ENCODE measurements at places on chromosomes 2 and 18.

- no peak for DNase-seq
Measured at GRCh38 chr18:26192233-26192632, 34.0 kb upstream of the TAF4B start.

DNA sequence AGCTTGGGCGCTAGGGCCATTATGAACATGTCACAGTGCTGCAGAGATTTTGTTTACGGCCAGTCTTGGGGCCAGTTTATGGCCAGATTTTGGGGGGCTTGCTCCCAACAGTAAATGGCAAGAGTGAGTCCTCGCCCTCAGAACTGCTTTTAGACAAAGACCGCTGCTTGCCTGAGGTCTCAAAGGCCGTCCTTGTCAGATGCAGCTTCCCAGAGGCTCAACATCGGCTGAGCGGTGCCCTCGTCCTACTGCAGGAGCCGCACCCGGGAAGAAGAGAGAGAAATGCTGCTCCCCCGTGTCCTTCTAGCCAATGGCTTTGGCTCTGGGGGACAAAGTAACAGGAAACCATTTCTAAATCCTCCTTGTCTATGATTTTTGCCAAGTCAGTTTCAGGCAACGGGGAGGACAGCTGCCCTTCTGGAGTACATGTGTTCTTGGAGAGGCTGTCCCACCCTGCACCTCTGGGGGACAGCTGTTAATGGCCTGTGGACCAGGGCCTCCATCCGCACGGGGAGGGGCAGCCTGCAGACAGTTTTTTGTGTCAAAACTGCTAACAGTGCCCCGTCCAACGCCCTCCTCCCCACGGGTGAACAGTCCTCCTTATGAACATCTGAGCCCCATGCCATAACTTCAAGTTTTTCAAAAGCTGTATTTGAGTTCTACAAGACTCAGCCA, 66.1 kb downstream of the C18orf63 start:
- DNase-seq = no peak

- no peak for DNase-seq
Measured at GRCh38 chr2:5227062-5227699, 465.0 kb upstream of the SOX11 start.

GRCh38 chr2:74206180-74206688, 7.8 kb downstream of the MTHFD2 start:
- DNase-seq = no peak

- DNase-seq = no peak
Measured at GRCh38 chr18:73950116-73950700, 197.4 kb downstream of the FBXO15 start.

DNA sequence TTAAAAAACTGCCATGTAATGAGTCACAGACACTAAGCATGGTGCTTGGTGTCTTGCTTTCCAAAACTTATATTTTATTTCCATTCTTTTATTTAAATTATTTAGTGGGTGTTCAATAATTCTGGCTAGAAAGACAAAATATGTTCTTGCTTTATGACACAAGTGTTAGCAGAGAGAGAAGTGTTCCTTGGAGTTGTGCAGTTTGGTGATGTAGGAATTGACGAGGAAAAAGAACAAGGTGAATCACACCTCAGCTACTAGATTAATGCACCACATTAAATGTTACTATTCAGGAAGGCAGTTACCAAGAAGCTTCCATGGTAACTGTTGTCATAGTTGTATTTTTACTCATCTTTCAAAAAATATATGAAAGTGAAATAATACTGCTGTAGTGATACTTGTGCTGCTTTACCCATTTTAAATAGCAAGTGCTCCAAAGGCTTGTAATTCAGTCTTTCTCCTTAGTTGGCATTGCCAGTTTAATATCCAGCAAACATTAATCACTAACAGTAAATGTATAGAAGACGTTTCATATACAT, 28.3 kb downstream of the ADAM23 start:
- no peak for DNase-seq

DNA sequence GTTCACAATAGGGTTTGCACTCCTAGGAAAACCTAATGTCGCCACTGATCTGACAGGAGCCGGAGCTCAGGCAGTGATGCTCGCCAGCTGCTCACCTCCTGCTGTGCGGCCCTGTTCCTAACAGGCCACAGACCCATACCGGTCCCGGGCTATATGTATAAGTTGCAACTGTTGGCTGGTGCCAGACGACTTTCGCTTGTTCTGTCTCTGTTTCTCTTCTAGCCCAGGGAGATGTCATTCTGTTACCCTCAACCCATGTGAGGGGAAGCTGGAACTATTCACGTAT, 170.3 kb downstream of the BCL2 start:
- no peak for DNase-seq

DNA sequence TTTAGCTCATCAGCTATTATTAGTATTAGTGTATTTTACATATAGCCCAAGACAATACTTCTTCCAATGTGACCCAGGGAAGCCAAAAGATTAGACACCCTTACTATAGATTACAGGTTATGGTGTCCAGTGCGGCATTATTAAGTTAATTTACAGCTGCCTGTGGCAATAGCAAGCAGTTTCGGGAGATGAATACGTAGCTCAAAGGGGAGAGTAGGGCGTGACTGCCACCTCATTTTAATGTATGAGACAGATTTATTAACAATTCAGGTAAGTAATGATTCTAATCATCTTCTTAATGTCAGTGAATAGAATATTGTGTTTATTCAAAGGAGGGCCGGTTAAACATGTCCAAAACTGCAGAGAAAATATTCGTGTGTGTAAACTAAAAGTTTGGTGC, 6.8 kb upstream of the DSG3 start:
- no peak for DNase-seq

DNA sequence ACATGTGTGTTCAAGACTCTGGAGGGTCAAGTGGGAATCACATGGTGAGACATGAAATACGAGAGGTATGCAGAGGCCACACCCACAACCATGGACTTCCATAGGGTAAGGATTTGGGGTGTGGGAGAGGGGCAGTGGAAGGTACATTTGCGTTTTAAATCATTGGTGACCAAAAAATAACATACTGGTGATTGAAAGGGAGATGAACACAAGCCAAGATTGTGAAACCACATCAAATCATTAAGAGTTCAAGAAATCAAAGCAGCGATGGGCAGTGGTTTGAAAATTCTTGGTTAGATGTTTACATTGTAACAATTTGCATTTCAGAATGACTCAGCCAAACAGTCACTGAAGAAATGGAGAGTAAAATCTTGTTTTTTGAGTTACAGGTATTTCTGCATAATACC, 1.9 kb upstream of the CABYR start:
- no peak for DNase-seq

DNA sequence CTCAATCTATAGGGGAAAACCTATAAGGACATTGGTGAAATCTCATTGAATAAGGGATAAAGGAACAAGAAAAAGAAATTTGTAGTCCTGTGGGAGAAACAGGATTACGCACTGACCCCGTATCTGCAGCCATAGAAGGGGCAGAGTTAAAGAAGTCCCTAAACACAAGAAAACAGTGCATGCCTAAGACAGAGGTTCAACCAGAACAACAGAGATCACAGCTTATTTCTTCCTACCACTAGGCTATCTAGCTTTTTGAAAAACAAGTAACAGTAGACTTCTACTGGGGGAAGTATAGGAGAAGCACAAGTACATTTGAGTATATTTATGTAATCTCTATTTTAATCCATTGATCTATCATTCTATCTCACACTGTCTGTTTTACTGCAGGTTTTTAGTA, 485.2 kb upstream of the REG3G start:
- DNase-seq = no peak

GRCh38 chr2:207290833-207291624, 125.3 kb upstream of the KLF7 start:
- no peak for DNase-seq

DNA sequence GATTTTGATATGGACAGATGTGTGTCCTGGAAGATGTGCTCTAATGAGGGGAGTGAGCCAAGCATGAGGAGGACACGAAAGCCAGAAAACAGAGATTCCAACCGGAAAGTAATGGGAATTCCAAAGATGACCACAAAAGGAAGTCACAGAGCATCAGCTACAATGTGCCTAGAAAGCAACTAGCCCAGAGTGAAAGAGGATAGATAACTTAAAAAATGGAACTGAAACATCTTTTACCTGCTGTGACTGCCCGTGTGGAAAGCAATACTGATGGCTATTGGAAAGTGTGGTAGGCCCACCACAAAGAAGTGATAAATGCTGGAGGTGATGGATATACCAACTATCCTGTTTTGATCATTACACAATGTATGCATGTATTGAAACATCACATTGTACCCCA, 21.6 kb downstream of the DNMT3A start:
- no peak for DNase-seq

- DNase-seq = no peak
Measured at GRCh38 chr2:236177967-236178889, 10.0 kb upstream of the GBX2 start.

DNA sequence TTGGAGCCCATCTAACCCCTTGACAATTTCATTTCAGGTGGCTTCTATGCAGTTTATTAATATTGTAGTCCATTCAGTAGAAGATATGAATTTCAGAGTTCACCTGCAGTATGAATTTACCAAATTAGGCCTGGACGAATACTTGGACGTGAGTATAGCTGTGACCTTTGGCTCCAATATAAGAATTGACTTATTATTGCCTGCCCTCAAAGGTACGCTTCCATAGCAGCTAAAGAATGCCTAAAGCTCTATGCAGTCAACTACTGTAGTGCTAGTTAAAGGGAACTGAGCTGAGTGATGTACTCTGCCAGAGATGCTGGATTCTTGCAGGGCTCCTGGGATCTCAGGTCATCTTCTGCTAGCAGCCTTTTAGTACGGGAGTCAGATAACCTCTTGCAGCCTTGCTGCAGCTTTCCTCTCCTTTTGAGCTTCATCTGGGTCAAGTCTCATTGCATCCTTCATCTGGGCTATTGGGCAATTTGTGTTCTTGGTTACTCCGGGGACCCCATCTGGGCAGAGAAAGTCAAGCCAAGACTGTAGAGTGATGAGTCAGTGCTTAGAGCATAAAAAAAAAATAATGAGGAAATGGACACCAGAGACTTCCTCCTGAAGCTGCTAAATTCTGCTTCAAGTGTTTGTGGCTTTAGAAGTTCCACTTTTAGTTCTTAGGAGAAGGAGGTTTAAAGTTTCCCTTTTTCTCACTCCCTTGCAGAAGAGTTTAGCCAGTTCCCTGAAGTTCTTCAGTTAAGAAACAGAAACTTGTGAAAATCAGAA, 105.6 kb downstream of the PRPF40A start:
- no peak for DNase-seq

DNA sequence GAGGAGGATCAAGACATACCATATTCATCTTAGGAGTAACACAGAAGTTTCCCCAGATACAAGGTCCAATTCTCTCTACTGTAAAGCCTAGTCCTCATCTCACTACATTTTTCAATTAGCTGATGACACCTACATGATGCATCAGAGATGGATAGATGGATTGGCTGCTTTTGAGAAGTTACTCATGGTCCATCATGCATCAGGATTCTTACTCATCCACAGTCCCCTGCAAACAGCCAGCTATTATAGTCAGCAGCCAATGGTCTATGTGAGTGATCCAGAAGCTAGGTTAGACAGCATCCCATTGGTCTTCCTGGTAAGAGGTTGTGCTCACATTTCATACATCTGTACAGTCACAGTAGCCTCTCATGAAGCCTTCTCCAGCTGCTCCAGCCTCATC, 154.5 kb upstream of the NRP2 start:
- DNase-seq = no peak

GRCh38 chr18:48785091-48785614, 165.6 kb downstream of the SMAD7 start:
- DNase-seq = no peak

- DNase-seq = no peak
Measured at GRCh38 chr2:223936862-223937326, 8.2 kb downstream of the WDFY1 start.

DNA sequence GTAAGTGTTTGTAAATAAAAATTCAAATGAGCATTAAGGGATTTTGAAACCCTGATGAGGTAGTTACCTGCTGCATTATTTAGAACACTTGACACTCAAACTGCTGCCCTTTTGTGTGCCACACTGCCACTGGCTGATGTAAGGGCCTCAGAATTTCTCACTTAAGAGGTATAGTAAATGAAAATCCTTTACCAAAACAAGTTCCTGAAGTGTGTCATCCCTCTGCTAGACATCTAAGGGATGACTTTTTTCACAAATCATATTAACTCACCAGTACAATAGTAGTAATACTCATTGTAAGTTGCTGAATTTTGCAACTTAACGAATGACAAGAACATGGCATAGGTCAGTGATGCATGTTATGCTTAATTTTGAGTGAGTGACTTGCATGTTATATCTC, 274.9 kb upstream of the UBE2E3 start:
- DNase-seq = no peak

DNA sequence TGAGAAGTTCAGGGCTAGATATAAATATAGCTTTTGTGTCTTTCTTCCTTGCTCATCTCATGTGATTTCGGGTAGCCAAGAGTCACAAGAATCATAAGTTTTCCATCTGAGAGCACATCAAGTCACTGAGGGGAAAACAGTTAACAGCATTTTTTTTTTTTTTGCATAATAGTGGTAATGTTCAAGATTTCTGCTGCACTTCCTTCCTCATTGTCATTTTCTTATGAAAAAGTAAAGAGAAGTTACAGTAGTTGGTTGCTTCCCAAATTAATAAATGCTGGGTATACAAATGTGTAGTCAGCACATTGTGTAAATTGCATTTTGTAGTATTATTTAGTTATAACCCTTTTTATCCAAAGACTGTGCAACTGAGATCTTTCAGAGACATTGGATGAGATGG, 93.6 kb downstream of the ZEB2 start:
- DNase-seq = no peak

- DNase-seq = no peak
Measured at GRCh38 chr2:100820523-100821254, 750 bp downstream of the NPAS2 start.

DNA sequence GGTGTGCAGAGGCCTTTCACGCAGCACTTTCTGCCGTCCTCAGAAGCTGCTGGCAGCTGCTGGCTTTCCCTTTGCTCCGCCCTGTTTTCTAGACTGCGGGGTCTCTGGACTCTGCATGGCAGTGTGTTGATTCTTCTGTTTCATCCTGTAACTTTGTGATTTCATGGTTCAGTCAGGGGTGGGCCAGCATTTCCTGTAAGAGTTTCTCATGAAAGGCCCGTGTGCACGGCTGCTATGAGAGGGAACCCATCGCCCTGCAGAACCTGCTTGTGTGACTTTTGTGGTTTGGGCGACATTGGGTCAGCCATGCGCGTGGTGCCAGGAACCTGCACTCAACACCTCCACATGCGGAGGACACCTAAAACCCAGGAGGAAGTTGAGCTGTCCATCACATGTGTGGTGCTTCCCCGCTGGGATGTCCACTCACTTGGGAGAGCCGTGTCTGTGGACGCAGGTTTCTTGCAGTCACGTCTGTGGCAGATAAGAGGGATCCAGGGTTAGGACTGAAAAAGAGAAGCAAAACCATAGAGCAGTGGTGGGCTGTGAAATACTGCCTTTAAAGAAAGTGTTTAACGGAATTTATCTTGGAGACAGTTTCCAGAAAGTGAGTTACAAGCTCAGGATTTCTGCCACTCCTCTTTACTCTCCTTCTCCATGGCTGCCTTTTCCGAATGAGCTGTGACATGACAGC, 167.3 kb upstream of the ALKAL2 start:
- DNase-seq = no peak

GRCh38 chr2:172215936-172216335, 113.2 kb upstream of the DLX2 start:
- DNase-seq = no peak

- DNase-seq = no peak
Measured at GRCh38 chr2:147375073-147375472, 469.8 kb upstream of the ACVR2A start.
